Kidney epithelial cell (primary cell): ENCODE measurements at places on chromosomes 6 and 20. TPM values are rescaled to one million over a fixed set of nuclear protein-coding genes. Genes with fewer than 3 reads are reported as not detected.

GRCh38 chr6:74366634-74367033 lies 670.6 kb downstream of the CD109 start:
- DNase-seq, result no peak

GRCh38 chr20:35669681-35670080 lies 5.0 kb upstream of the CPNE1 start:
- no peak for DNase-seq

DNA sequence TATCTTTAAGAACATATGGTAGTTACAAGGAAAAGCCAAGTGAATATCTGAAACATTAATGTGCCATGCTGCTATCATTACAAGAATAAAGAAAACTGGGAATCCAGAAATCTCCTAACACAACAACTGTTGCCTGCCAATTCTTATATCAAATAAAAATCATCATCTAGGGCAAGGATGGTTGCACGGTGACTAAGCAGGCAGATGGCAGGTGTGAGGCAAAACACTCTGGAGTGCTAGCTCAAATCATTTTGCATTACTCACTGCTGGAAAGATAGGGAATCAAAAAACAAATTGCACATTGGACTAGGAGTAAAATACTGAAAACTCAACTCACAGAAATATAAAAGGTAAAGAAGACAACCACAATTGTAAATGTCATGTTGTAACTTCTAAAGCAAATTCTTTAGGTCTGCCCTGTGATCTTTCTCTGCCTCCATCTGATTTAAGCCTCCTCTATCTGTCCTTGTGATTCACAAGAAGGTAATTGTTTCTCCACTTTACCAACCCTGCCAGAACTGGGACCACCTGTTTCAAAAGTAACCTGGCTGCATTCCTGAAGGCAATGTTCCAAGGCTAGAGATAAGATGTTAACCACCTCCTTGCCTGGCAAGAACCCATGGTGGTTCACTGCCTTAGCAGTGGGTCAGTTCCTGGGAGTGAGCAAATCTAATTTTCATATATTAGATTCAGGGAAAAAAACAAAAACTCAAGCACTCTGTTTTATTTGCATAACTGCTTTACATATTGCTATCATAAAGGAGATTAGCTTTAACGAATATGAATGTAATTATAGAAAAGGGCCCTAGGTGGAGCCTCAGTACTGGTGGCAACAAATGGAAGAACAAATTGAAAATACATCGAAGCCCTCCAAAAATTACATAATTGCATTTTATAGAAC lies 33.1 kb upstream of the LCA5 start:
- DNase-seq, result peak; percentile 50

DNA sequence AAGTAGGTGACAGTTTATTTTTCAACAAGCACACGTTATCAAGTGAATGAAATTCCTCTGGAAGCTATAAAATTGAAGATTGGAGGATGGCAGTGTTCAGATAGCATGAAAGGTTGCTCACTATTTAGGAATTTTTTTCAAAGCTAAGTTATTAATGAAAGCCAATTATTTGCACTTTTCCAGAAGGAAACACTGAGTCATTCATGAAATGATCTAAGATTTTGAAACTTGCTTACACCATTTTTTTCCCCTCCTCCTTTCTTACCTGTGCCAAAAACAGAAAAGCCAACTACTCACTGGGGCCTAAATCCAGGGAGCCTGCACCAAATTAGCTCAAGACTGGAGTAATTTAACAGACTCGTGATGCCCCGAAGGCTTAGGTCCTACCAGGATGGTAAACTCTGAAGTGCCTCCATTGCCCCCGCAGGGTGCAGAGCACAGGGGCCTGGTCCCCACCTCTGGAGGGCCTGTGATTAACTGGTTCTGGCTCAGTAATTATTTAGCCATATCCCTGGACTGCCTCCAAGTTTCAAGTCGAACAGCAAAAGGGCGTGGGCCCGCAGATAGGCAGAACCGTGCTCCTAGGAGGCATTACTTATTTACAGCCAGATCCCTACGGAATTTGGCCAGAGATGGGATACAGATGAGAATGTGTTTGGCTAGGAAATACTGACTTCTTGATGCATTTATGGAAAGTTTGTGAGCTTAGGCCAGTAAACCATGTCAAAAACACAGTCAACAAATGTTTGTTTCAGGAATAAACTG lies 28.0 kb upstream of the ZNF217 start:
- peak; percentile 73 for DNase-seq

Gene TRAPPC3L
- total RNA-seq, result not detected in 2 replicates

GRCh38 chr6:113833537-113833936 lies 23.6 kb upstream of the MARCKS start:
- DNase-seq, result no peak

Gene PCSK2
- total RNA-seq, result 0.04 and 0.21 TPM in 2 replicates

DNA sequence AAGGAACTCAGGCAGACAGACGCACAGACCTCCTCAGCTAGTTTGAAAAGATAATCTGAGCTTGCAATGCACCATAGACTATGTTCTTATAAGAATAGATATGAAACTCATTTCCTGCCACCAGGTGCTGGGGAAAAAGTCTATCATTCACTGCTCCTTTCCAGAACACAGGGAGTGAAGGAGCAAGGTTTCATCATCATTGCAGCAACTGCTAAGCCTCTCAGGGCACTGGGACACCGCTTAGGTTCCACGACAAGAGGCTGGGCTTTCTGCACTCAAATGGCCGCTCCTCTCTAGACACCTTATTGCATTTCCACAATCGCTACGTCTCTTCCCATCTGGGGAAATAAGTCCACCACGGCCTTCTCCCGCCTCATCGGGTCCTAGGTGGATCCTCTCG lies 418.5 kb upstream of the JARID2 start:
- DNase-seq, result no peak

Gene CAPN11
- total RNA-seq, result not detected in 2 replicates

Gene OTOR
- not detected in 2 replicates for total RNA-seq

DNA sequence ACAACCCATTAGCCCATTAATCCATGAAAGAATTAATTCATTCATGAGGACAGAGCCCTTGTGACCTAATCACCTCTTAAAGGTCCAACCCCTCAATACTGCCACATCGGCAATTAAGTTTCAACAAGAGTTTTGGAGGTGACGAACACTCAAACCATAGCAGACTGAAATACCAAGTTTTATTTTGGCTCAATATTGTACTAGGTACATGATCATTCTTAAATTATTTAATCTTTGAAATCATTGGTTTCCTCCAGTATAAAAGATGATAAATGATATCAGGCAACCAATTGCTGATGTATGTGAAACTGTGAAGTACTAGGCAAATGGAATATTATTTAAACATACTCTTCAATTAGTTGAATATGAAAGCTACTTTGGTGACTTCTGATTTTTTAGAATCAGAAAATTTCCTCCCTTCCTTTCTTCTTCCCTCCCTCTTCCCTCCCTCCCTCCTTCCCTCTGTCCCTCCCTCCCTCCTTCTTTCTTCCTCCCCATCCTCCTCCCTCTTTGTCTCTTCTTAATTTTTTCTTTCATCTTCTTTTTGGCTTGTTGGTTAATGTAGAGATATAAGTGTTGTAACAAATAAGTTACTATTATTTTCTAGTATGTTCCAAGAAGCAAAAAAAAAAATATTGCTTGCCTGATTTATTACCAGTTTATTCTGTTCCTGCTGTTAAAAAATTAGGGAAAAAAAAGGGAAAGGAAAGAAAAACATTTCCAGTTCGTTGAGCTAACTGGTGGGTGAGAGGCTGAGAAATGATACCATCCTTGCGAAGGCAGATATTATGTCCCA lies 233.9 kb upstream of the ZNF217 start:
- no peak for DNase-seq

- DNase-seq, result peak; percentile 4
Observed at GRCh38 chr6:27332692-27333641, 20.9 kb upstream of the POM121L2 start.

GRCh38 chr6:128508588-128509296 lies 11.7 kb downstream of the PTPRK start:
- DNase-seq, result peak; percentile 86
